Dermis microvascular lymphatic vessel endothelial cell (primary cell): ENCODE measurements at places on chromosomes 5 and 9.
A peak's percentile ranks its signal among the peaks of the same experiment; 100 is the strongest.

DNA sequence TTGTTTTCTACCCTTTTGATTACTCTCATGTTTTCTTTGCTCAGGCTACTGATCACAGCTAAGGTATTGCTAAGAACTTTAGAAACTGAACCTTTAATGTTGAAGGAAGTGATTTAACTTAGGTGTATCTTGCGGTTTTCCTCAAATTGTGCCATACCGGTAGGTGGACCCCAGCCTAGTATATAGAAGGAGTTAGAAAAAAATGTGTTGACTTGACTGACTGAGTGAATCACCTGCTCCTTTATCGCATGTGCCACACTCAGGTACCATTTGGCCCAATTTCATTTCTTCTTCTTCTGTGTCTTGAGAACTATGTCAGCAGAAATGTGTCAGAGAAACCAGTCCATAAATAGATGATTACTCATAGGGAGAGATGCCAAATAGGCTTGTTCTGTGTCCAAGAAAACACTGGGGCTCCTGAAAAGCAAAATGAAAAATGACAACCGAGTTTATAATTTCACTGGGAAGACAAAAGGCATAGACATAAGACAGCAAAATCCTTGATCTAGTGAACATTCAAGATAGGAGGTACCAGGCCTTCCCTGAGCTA, 19.4 kb downstream of the PLPPR1 start:
- no peak for DNase-seq

GRCh38 chr5:126568206-126568755, 26.7 kb downstream of the ALDH7A1 start:
- DNase-seq = no peak

DNA sequence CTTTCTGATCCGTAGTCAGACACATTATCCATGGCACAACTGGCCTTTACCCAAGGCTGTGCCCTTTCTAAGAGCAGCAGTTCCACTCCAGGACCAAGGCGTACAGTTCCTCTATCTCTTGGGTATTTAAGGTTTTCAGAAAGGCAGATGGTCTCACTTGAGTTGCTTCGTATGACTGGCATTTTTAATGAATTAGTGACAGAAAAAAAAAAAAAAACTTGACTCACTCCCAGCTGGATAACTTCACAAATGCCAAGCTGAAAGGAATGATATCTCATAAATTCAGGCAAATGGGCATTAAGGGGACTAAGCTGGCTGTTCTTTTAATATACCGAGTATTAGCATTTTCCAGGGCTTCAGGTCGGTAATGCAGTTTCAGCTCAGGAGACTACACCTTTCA, 60.7 kb downstream of the SLC24A2 start:
- no peak for DNase-seq

- DNase-seq = no peak
These were observed 97.6 kb upstream of the LHFPL2 start for GRCh38 chr5:78746021-78746770.

- no peak for DNase-seq
These were observed 118.0 kb downstream of the PRKACG start for GRCh38 chr9:68895741-68896478.

GRCh38 chr9:20618361-20618802, 3.9 kb downstream of the MLLT3 start:
- DNase-seq = peak; percentile 91

GRCh38 chr5:32511776-32512374, 67.3 kb upstream of the ZFR start:
- DNase-seq = no peak

GRCh38 chr9:36134761-36135505, 1.6 kb upstream of the GLIPR2 start:
- DNase-seq = no peak

GRCh38 chr5:138180183-138180782, 1.4 kb downstream of the KIF20A start:
- peak; percentile 25 for DNase-seq

GRCh38 chr5:32102254-32102986, 71.7 kb downstream of the GOLPH3 start:
- no peak for DNase-seq

DNA sequence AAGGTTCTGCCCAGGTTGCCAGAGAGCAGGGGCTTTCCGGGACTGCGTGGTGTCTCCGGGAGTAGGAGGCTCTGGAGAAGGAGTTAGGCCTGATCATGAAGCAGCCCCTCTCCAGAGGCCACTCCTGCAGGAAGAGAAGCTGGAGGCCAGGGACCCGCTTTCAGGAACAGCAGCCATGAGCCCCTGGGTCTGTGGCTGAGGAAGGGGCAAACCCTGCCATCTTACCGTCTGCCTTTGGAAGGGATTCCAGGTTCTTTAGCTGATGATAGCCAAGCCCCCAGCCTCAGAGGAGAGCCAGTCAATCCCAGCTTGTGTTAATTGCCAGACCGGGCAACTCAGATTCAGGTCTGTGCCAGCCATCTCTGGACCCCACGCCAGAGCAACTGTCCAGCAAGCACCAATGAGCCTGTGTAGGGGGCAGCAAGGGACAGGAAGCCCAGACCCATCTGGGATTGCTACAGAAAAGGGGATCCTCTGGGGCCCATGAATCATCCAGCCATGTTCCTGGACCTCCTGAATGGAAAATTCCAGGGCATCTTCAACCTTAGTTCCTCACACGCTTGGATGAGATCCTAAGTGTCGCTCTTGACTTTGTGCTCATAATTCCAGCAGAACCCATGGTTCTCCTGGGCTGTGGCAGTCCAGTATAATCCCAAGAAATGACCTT, 42.7 kb upstream of the MVB12B start:
- no peak for DNase-seq

GRCh38 chr9:35798658-35799374, 7.4 kb downstream of the NPR2 start:
- DNase-seq = no peak

DNA sequence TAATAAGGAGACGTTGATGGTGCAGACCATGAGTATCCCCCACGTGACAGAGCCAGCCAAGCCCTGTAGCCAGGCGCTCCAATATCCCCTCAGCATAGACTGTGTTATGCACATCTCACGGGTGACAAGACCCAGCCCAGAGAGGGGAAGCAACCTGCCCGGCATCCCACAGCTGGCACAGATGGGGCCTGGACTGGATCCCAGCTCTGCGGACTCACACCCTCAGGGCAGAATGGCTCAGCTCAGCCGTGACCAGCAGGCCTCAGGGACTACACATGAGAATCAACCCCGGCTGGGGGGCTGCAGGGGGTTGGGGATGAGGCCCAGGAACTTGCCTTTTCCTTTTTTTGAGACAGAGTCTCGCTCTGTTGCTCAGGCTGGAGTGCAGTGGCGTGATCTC, 11.7 kb downstream of the FIBCD1 start:
- no peak for DNase-seq

GRCh38 chr9:25827626-25828025, 149.4 kb upstream of the TUSC1 start:
- DNase-seq = no peak

DNA sequence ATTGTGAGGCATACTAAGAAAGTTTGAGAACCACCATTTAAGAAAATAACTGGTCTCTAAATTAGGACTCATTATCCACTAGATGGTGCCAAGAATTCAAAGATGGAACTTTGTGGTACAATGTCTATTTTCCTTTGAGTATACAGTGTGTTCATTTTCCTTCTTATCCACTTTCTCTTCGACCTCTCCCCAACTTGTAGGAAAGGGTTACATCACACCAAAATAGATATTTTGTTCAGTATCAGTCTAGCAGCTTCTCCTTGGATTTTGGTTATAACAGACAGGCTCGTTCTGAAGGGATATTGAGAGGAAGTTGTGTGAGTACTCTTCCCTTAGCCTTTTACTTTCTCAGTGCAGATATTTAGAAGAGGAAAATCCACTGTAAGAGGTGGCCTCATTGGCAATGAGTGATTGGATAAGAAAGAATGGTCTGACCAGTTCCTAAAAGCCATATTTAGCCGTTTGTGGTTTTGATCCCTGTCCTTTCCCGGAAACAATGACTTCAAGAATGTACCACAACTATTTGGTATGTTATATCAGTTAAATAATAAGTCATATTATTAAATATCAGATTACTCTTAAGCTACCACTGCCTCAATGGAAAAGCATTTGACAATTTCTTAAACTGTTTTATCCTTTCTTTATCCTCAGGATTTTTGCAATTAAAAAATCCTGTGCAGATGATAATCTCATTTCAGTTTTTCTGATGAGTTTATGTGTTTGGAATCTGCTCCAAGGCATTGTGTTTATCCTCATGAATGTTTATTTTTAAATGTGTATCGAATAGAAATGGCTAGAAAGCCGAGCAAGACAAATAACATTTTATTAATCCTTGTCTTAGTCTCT, 69.0 kb upstream of the GRAMD2B start:
- DNase-seq = peak; percentile 73

- DNase-seq = peak; percentile 6
These were observed 389.2 kb downstream of the MAT2B start for GRCh38 chr5:163894645-163895044.

DNA sequence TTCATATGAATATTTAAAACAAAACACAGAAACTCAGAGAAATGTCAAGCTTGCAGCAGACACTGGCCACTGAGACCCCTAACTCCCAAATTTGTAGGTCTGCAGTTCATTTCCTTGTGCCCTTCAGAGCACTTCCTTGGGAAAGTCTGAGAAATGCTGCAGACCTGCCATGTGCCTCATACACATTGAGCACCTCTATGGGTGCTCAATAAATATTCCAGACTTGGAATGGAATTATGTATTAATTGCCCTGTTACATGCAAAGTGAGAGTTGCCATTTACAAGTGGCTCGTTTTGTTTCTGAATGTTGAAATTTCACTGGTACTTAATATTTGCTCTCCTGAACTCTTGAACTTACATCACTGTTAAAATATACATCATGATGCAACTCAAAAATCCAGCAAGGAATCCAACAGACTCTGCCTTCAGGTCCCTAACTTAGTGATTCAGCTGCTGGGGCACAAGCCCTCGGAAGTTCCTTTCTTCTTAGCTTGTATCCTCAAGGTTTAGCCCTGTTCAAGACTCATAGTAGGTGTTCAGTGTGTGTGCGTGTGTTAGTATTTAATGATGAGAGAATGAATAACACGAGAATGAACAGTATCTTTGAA, 90.6 kb downstream of the PTCD2 start:
- no peak for DNase-seq

- DNase-seq = no peak
These were observed 59.4 kb upstream of the NEK6 start for GRCh38 chr9:124198331-124198730.

- DNase-seq = no peak
These were observed 119.8 kb downstream of the SIL1 start for GRCh38 chr5:139078345-139078744.

DNA sequence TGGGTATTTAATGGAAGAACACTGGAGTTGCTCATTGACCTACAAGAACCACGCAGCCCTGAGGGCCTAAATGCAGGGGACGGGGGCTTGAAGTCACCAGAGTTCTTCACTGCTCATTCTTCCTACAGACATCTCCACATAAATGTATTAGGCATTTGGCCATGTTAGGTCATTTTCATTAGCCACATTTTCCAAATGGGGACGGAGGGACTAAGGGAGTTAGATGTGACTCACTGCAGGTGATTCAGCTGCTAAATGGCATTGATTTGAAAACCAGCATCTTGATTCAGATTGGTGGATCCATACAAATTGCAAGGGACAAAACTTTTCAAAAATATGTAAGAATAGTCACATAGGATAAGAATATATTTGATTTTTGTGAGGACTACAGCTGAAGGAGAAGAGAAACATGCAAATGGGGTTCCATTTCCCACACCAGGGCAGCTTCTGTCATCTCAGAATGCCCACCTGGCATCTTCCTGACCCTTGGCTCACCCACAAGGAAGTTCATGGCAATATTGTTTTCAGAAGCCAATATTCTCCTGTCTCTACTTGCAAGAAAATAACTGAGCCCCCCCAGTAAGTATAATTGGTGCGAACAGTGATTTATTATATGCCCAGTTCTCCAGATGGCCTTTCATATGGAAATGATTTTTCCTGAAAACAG, 264.8 kb downstream of the DOCK8 start:
- no peak for DNase-seq

- DNase-seq = no peak
These were observed 115.1 kb downstream of the PCSK1 start for GRCh38 chr5:96317945-96318344.

DNA sequence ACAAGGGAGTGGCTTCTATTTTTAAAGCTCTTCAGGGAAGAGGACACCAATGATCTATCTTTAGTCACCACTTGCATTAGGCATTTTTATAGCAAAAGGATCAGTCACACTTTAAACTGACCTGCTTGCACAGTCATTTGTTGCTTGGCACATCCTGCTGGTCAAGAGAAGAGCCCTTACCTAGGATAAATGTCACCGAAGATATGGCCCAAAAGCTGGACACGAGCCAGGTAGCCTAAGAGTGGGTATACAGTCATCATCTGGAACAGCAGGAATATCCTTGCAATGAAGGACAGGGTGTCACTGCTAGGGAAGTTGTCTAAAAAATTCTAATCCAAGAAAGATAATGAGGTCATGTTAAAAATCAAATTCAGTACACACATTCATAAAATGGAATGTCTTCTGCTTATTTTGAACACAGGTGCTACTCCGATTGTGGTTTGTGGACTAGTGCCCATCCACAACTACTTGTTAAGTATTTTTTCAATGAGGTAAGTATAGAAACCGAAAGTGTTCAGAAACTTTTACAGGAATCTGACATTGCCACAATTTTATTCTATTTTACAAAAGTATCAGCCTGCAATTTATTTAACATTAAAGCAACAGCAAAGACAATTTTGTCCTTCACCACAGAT, 78.4 kb downstream of the SLC38A9 start:
- peak; percentile 13 for DNase-seq

- no peak for DNase-seq
These were observed 13.6 kb downstream of the NTNG2 start for GRCh38 chr9:132175431-132175830.

- DNase-seq = no peak
These were observed 208.8 kb upstream of the TARS1 start for GRCh38 chr5:33231935-33232334.

GRCh38 chr9:32454280-32454679, 69.8 kb downstream of the ACO1 start:
- DNase-seq = no peak

GRCh38 chr5:10432059-10433008, 9.3 kb upstream of the ROPN1L start:
- no peak for DNase-seq

DNA sequence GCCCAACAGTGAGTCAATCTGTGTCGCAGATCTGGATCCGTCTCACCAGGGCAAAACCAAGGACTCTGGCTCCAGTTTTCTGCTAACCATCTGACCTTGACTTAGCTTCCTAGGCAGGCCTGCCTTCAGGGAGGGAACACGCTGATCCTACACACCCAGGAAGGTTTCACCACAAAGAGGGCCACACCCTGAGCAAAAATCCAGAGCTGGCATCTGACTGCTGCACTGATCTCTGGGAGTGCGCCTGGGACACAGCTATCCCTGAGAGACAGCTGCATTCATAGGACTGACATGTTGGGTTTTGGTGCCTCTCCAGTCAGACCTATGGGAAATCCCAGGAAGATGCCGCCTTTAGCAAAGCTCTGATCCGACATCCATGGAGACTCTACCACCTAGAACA, 47.5 kb downstream of the CDK5RAP2 start:
- DNase-seq = no peak

- no peak for DNase-seq
These were observed 4.0 kb upstream of the RHOBTB3 start for GRCh38 chr5:95726811-95727763.
